Breast epithelium (tissue), 4 donors: ENCODE measurements at places on chromosomes 2 and 18. TPM values are rescaled to one million over a fixed set of nuclear protein-coding genes. Genes with fewer than 3 reads are reported as not detected.
A peak's percentile ranks its signal among the peaks of the same experiment; 100 is the strongest.

GRCh38 chr2:154092571-154092970 is 220.8 kb downstream of the GALNT13 start:
- no peaks in the 10 kb centered on the region for H3K4me1 ChIP-seq
- no peak overlapping the region for H3K27ac ChIP-seq
- H3K4me3 ChIP-seq: no peak overlapping the region
- H3K36me3 ChIP-seq: peaks cover 5% of the 10 kb centered on the region

DNA sequence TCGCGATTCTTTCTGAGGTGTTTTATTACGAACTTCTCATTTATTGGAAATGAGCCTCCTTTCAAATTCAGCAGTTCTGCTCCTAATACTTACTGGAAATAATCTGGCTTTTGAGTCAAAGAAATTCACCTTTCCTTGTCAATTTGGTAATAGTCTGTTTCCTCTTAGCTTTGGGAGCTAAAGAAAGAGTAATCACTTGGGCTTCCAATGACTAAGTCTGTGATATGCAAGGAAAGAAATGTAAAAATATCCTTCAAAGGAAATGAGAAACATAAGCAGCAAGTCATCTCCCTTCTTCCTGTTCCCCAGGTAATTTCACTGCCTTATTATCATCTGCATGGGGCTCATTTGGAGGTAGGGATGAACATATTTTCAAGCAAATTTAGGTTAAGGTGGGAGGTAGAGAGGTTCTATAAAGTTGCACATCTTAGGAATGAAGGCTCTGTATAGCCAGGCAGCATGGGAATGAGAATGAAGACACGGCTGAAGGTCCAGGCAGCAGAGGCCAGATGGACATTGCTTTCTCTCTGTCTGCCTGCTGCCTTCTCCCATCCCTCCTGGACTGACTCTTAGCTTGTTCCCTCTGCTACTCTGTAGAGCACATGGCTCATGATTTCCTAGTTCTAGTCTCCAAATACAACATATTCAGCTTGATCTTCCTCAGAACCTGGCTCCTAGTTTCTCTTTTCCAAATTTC is 1.0 kb downstream of the SPP2 start:
- H3K27ac ChIP-seq: no peak overlapping the region
- no peak for DNase-seq
- H3K27me3 ChIP-seq: no peaks in the 10 kb centered on the region
- no peaks in the 10 kb centered on the region for H3K4me1 ChIP-seq
- no peaks in the 10 kb centered on the region for H3K36me3 ChIP-seq
- no peak overlapping the region for H3K4me3 ChIP-seq

GRCh38 chr18:48791636-48792105 is 159.1 kb downstream of the SMAD7 start:
- H3K27me3 ChIP-seq: no peaks in the 10 kb centered on the region
- no peaks in the 10 kb centered on the region for H3K4me1 ChIP-seq
- no peaks in the 10 kb centered on the region for H3K36me3 ChIP-seq
- no peak overlapping the region for H3K27ac ChIP-seq

GRCh38 chr2:106124905-106125549 is 69.1 kb downstream of the UXS1 start:
- H3K27ac ChIP-seq: no peak overlapping the region
- no peaks in the 10 kb centered on the region for H3K36me3 ChIP-seq
- no peak overlapping the region for H3K4me3 ChIP-seq
- H3K4me1 ChIP-seq: no peaks in the 10 kb centered on the region

GRCh38 chr2:233338046-233338445 is 16.2 kb upstream of the DGKD start:
- H3K36me3 ChIP-seq: no peaks in the 10 kb centered on the region
- DNase-seq: peak; percentile 14
- no peaks in the 10 kb centered on the region for H3K4me1 ChIP-seq
- H3K27ac ChIP-seq: no peak overlapping the region

- no peaks in the 10 kb centered on the region for H3K27me3 ChIP-seq
- H3K36me3 ChIP-seq: no peaks in the 10 kb centered on the region
- H3K4me3 ChIP-seq: no peak overlapping the region
- H3K27ac ChIP-seq: no peak overlapping the region
Measured at GRCh38 chr18:39208190-39208589, 1642.6 kb upstream of the CELF4 start.

- no peak for DNase-seq
- no peaks in the 10 kb centered on the region for H3K36me3 ChIP-seq
- H3K4me3 ChIP-seq: no peak overlapping the region
- H3K4me1 ChIP-seq: no peaks in the 10 kb centered on the region
Measured at GRCh38 chr2:225097035-225097434, 54.8 kb upstream of the DOCK10 start.

The CTIF gene
- total RNA-seq: 28.8 TPM

The SPATA3 gene
- total RNA-seq: not detected

The GALNT5 gene
- 1.6 TPM for total RNA-seq
